ENCODE measurements at places on chromosomes 3 and 15.

DNA sequence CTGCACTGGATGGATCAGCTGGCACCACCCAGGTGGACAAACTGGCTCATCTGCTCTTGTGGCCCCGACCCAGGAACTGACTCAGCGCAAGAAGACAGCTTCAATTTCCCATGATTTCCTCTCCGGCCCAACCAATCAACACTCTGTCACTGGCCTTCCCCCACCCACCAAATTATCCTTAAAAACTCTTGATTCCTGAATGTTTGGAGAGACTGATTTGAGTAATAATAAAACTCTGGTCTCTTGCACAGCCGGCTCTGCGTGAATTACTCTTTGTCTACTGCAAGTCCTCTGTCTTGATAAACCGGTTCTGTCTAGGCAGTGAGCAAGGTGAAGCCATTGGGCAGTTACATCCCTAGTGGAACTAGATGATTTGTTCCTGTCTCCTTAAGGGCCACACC lies 16.1 kb downstream of the BDH1 start:
- DNase-seq: no peak

- no peak for DNase-seq
Observed at GRCh38 chr3:47578119-47578632, 489 bp downstream of the CSPG5 start.

- DNase-seq: no peak
Observed at GRCh38 chr3:189908646-189909045, 212.1 kb downstream of the P3H2 start.

DNA sequence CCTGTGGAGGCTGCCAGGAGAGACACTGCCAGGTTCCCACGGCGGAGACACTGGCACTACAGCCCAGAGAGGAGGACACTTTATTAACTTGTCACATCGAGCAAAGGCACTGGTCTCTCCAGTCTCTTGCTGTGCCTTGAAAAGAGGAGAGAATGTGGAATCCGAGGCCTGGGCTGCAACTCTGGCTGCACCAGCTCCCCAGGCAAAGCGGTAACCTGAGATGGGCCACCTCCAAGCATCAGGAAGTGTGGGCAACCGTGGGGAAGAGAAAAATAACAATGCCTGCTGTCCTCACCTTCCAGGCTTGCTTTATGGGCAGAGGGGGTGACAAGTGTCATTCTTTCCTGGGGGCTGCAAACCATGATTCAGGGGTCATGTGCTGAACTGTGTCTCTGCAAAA lies 91.6 kb upstream of the RGMA start:
- no peak for DNase-seq

DNA sequence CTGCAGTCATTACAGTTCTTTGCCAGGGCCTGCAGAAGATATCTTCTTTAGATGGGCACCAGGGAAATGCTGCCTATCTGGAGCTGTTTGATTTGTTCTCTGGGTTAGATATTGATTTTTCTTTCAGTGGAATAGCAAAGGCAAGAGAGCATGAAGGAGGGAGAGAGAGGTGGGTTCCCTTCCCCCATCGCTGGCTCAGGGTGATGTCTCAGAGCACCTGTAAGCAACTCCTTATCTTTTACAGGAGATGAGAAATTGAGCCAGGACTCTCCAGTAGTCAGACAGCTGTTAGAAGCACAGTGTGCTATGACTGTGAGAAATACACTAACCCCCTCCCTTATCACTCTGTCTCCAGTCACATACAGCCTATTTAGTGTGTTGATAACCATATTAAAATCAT lies 89.3 kb upstream of the SLC24A5 start:
- DNase-seq: no peak

DNA sequence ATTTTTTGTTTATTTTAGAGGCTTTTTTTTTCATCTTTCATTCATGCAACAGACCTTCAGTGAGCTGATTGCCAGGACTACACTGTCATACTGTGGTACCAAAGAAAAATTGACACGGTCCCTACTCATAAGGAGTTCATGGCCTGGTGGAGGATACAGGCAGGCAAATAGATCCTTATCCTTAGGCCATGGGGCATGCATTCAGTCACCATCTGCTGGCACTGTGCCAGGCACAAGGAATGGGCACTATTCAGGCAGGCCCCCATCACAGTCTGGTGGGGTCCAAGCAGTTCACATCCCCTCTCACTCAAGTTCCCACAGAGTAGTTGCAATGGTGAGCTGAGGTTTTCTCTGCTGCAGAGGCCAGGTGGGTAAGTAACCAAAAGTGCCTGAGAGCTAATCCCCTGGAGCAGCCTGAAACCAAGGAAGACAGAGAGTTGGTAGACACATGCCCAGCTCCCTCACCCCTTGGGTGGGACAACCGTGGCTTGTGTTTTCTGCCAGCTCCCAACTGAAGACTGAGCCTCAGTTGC lies 17.3 kb downstream of the CISH start:
- no peak for DNase-seq

- DNase-seq: no peak
Observed at GRCh38 chr3:18370672-18371071, 54.5 kb downstream of the SATB1 start.

GRCh38 chr3:172224560-172225214 lies 185.3 kb downstream of the FNDC3B start:
- DNase-seq: no peak

DNA sequence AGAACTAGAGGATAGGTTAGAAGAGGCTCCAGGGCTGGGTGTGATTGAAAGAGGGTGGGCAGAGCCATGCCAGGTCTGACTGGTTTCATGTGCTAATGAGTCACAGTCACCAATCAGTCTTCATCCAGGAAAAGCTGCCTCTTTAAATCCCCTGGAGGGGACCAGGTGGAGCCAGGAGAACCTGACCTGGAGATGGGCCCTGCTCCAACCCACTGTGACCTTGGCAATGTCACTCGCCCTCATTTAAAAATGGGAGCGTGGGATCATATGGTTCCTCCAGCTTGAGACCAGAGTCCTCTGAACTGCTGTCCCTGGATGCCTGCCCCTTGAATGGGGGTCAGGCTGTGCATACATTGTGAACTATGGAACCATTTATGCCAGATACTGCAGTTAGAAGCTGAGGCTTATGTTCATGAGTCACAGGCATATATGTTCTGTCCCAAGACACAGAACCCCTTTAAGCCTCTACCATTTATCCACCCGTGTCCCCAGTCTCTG lies 23.0 kb downstream of the HES1 start:
- no peak for DNase-seq

DNA sequence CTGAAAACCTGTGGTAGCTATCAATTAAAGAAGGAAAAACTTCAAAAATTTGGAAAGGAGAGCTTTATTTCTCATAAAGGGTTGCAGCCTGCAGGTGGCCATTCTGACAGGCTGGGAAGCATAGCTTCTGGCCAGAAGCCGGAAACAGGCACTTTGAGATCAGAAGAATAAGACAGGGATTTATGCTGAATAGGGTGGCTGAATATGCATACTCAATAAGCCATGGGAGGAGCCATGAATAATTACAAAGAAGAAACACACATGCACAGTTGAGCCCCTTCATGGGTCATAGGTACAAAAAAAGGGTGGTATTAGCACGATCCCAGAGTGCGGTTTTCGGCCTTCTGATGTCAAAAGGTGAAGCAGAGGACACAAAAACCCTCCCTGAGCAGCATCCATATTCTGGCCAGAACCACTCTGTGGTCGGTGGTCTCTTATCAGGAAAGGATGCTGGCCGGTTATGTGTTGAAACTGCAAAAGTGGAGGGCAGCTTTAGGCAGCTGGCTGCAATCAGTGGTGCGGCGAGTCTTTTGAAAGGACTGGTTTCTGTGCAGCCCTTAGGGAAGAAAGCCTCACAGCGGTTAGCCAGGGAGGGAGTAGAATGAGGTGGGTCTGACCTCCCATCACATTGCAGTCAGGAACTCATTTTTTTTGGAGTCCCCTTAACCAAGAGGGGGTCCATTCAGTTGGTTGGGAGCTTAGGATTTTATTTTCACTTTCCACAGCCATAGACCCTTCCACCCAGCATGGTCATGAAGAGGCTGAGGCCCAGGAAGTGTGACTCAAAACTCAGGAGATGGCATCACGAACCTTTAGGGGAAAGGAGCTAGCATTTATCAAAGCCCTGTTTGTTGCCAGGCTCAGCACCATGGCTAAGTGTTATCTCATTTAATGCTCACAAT lies 34.7 kb upstream of the CCDC174 start:
- DNase-seq: no peak

DNA sequence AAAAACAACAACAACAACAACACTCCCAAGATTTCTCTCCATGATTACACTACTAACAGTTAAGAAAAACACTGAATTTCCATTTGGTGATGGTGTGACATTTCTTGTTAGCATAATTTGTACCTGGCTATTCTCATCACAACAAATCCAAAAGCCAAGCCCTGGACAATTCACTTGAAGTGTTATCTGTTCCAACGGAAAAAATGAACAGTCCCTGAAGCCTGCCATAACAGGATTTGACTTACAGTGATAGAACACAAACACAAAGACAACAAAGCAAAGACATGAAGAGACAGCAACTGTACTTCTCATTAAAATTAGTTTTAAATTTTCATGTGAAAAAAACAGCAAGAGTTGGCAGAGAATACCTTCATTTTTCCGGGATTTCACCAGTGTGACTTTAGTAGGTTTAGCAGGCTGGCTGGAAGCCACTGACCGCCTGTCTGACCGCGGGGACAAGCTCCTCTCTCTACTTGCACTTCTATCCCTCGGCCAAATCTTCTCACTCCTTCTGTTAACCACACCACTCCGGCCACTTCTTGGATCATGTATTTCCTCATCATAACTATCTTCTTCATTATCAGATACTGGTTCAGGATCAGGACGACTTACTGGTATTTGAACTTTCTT lies 56.3 kb downstream of the TJP1 start:
- DNase-seq: no peak

DNA sequence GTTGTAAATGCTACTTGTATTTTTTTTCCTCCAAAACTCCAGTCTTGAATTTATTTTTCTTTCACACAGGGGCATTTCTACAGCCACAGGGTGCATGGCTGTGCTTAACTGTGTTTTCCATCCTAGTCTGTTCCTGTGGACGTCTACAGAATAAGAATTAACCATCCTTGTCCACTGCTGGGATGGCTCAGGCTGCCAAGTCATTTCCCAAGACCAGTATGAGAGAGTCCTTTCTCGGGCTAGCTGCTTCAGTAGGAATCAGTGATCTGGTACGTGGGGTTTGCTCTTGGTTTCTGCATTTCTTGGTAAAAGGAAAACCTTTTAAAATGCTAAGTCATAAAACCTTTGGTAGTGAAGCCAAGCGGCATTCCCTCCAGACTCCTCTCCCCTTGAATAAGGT lies 29.8 kb downstream of the CHDH start:
- DNase-seq: no peak

- no peak for DNase-seq
Observed at GRCh38 chr3:174147798-174148197, 711.3 kb upstream of the NAALADL2 start.

- DNase-seq: no peak
Observed at GRCh38 chr3:188559856-188560255, 405.9 kb downstream of the LPP start.

DNA sequence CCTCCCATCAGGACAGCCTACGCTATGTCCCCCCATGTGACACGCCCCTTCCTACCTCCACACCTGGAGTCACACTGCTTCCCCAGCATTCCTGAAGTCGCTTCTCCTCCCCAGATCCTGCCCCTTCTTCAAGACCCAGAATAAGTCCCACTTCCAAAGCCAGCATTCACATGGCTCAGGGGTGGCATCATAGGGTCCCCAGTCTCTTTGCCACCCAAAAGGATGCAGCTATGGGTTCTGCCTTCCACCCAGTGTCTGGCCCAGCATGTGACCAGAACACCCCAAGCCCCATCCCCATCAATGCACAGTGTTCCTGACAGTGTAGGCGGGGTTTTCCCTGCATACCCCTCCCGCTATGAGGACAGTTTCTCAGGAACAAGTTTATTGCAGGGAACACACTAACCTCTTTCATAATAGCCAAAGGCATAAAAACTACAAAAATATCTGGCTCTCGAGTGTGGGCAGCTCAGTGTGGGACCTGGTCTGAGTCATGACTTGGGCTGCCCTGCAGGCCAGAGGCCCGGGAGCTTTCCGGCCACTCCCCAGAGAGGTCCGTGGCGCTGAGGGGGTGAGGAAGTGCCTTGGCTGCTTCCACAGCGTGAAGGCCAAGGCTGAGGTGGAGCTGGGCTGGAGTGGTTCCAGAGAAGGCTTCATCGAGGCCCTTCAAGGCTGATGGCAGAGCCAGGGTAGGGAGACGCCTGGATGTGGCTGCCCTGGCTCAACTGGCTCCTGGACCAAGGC lies 5.8 kb downstream of the ISLR start:
- DNase-seq: no peak

- DNase-seq: no peak
Observed at GRCh38 chr15:85489773-85490493, 109.5 kb downstream of the AKAP13 start.

GRCh38 chr15:99427210-99427609 lies 138.6 kb upstream of the MEF2A start:
- no peak for DNase-seq

DNA sequence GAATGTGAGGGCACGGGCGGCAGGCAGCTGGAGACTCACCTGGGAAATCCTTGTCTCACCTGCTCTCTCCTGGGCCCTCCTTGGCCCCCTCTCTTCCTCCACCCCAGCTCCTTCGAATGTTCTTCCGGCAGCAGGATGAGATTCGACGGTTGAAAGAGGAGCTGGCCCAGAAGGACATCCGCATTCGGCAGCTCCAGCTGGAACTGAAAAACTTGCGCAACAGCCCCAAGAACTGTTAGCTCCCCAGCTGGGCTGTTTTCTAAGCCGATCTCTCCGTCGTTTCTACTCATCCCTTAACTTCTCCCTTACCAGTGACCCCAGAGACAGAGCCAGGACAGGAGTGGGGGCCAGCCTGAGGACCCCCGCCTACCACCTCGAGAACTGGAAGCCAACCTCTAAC lies 95.0 kb downstream of the ANP32A start:
- DNase-seq: no peak

- DNase-seq: no peak
Observed at GRCh38 chr15:47609693-47610092, 107.6 kb upstream of the SEMA6D start.

DNA sequence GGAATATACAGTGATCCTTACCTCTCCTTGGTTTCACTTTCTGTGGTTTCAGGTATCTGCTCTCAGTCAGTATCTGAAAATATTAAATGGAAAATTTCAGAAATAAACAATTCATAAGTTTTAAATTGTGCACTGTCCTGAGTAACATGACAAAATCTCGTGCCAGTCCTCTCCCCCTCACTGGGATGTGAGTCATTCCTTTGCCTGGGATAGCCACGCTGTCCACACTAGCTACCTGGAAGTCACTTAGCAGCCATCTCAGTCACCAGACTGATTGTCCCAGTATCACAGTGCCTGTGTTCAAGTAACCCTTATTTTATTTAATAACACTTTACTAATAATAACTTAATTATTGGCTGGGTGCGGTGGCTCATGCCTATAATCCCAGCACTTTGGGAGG lies 15.3 kb upstream of the KLHL25 start:
- no peak for DNase-seq

- no peak for DNase-seq
Observed at GRCh38 chr15:35595656-35596055, 49.7 kb upstream of the DPH6 start.

GRCh38 chr3:3503411-3503810 lies 295.8 kb upstream of the LRRN1 start:
- no peak for DNase-seq
